Stimulated activated CD4-positive, alpha-beta T cell treated with anti-CD3 and anti-CD28 coated beads, Interleukin-15, amount 100 ng/mL, for 24 hours (primary cell): ENCODE measurements at places on chromosomes 3 and 15.

GRCh38 chr3:94946683-94947082, 883.8 kb downstream of the NSUN3 start:
- no peak for DNase-seq

DNA sequence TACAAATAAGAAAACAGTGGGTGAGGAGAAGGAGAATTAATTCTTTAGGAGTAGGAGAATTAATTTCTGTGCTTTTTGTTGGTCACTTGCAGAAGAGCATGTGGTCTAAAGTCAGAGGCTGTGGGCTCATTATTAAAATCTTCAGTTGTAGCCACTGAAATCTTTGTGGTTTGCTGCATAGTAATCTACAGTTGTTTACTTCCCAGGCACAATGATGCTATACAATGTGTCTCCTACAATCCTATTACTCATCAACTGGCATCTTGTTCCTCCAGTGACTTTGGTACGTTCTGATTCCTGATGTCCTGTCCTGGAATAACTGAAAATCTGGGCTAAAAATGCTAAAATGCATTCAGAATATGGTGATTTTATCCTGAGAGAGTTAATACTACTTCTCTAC, 21.0 kb downstream of the IFT122 start:
- DNase-seq, result no peak

DNA sequence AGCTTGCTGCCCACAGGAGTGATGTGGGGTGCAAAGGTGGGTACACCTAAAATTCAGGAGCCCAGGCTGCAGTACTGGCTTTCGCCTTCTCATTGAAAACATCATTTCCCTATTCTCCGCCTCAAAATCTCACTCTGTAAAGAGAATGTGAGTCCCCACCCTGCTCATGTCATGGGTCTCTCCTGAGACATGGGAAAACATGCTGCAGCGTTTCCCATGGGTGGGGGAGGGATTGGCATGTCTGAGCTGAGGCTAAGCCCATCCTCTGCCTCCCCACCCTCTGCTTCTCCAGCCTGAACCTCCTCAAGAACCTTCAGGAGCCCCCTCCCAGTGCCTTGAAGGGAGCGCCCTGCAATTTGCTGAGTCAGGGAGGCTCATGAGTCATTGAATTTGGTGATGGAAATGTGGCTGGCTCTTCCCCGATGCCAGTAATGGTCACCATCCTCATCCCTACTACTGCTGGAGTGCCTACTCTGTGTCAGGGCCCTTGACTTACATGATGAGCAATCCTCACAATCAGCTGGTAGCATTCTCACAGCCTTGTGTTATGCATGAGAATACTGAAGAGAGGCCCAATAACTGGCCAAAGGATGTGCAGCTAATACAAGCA, 28.8 kb downstream of the WNT5A start:
- DNase-seq, result no peak

- DNase-seq, result no peak
These were observed 83.2 kb upstream of the ST3GAL6 start for GRCh38 chr3:98679986-98680385.

DNA sequence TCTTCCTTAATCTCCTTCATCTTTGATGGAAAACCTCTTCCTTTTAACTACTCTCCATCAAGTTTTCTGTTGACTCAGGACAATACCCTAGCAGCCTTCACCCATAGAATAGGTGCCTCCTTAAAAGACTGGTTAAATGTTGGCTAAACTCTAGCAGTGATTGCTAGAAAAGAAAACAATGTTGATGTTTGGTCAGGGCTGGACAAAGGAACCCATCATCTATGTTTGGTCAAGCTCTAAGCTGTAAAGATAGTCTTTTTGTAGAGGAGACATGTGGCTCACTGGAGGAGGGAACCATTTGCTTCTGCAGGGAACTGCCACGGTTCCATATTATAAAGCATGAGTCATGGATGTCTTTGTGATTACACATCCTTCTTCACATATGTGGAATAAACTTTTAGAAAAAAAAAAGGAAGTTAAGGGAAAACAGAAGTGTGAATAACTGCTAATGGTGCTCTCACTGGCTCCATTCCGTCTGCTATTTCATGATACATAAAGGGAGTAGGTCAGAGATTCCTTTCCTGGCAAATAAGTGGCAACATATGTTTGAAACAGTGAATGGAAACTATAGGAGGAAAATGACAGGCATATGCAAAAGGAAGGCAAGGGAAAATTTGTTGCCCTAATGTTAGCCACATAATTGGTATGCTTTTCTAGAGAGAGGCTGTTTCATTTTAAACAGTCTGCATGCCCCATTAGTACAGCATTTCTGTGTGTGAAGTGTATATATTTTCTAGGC, 78.2 kb downstream of the CMSS1 start:
- DNase-seq, result no peak

GRCh38 chr15:90478846-90479481, 50.8 kb upstream of the CRTC3 start:
- DNase-seq, result peak; percentile 14

DNA sequence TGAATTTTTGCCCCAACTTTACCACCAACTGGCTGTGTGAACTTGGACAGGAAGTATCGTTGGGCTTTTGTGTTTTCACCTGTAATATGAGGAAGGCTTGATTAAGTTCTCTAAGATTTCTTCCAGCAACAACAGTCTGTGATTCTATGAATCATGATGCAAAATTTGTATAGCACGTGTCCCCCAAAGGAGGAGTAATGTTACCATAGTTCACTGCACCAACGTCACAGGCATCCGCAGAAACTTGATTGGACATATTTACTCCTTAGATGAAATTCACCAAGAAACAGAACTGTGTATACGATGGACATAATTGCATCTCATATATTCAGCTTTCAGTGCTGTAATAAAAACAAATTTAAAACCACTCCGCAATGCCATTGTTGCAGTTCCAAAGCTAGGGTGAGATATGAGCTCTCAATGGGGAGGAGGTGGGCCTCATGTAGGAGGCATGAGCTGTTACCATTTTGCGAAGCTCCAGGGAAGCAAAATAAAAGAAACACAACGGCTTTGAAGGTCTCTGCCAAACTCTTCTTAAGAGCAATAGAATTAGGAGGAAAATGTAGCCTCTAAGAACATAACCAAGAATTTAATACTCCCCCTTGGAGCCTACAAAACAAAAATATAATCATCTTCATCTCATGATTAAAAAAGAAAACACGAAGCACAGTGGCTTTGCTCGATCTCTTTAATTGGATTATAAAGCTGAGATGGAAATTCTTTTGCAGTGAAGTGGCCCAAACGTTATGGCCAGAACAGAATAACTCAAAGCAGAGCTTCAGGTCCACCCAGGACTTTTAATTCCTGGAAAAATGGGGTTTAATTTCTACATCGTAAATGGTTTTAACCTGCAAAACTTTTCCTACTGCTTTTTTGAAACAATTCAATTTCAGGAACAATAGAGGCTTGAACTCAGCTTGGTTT, 80.7 kb downstream of the CHST2 start:
- no peak for DNase-seq

DNA sequence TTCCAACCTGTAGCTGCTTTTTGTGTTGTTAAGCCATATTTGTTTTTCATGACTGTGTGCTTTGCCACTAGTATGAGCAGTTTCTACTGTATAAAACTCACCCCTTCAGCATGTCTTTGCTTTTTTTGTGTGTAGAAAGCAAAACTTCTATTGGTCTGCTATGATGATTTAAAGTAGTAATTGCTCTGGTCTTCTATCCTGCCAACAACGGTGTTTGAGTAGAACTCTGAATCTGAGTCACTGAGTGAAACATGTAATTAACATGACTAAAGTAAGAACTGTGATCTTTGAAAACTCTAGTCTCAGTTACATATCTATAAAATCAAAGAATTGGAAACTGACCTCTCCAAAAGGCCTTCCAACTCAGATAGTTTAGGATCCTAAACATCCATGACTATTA, 133.6 kb downstream of the TPRG1 start:
- no peak for DNase-seq

- no peak for DNase-seq
These were observed 39.2 kb upstream of the SEMA4B start for GRCh38 chr15:90161950-90162361.

GRCh38 chr15:80160570-80161156, 7.9 kb downstream of the FAH start:
- DNase-seq, result peak; percentile 60

GRCh38 chr15:49135342-49135857, 20.0 kb downstream of the COPS2 start:
- DNase-seq, result no peak

- no peak for DNase-seq
These were observed 60.1 kb downstream of the RAD18 start for GRCh38 chr3:8903191-8903590.

GRCh38 chr3:74214286-74214685, 400.2 kb downstream of the CNTN3 start:
- DNase-seq, result no peak

DNA sequence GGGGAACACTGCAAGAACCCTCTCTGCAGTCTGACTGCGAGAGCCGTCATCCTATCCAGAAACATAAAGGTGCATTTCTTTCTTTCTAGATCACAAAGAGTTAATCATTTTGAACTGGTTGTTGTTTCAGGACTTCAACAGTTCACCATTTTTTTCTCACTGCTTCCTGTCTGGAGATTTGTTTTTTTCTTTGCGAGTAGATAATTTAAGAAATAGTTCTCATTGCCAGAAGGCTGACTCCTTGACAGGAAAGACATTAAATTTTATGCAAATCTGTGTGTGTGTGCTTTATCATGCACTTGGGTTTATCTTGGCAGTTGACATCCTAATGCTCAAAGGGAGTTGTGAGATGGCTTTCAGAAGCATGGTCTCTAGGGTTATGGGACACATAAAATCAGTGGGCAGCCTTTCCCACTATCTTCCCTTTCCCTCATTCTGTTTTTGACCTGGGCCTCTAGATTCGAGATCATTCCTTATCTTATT, 123.5 kb upstream of the TBL1XR1 start:
- DNase-seq, result no peak

GRCh38 chr3:79032686-79033318, 735.0 kb downstream of the ROBO1 start:
- DNase-seq, result no peak

GRCh38 chr3:58575971-58576652, 1.1 kb downstream of the FAM107A start:
- no peak for DNase-seq

GRCh38 chr3:38022896-38023709, 6.3 kb downstream of the PLCD1 start:
- no peak for DNase-seq

DNA sequence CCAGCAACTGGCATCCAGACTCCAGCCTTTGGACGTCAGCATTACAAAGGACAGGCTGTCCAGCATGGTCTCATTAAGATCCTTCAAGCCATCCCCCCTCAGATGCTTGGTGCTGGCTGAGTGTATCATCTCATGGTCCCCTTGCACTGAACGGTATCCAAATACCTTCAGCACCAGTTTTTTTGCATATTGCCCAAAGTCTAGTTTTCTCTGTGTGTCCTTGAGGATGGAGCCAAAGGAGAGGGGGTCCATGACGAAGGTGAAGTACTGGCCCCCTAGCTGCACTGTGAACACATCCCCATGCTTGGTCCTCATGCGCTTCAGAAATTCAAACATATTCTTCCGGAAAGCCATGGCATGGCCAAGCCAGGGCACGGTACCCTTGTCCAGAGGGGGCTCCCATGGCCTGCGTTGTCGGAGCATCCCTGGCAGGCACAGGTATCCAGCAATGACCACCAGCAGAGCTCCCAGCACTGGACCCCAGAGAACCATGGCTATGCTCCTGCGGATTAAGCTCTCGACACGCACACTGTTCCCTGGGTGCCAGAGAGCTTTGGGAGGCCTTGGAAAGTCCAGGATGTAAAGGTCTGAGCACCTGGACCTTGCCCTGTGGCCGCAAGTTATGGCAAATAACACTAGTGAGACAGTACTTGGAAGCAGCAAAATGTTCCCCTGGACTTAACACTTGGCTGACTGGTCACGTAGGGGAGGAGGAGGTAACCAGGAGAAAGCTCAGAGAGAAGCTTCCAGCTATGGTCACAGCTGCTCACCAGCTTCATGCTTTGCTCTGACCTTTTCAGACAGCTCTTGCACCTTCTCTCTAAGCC, at the start of gene CYP8B1:
CYP8B1 (minus strand) TSS at position 555 of the 827 bp plus-strand sequence; CDS start at position 492, 63 bp downstream.
- no peak for DNase-seq

DNA sequence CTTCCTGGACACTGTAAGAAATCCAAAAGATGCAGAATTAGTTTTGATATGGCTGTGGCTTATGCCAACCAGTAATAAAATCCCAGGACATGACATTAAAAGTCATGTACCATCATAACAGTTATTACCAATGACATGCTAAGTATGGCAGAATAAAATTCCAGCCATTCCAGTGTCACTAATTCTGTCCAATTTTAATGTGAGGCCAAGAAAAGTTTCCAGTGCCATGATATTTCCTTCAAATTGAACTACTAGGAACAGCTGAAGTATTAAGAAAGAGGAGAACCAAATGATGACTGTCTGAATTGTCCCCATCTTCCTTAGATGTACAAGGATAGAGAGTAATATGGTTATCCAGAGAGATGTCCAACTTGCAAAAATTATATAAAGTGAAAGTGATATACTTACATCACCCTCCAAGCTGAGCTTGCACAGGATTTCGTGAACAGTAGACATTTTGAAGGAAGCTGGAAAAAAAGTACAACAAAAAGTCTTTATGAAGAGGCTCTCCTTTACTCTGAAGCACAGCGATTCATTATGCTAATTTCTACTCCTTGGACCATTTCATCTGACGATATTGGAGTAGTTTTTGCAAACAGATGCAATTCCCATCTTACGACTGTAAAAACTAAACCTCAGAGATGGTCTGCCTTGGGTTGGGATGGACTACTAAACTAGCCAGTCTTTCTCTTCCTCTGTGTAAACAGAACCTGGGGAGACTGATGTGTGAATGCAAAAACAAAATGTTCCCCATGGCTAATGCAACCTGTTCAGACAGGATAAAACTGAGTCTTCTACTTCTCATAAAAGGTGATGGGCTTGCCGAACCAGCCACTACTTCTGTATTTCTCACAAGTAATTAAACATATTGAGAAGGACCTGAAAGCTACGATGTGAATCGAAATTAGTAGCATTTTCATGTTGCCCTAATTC, 11.9 kb downstream of the ANXA2 start:
- no peak for DNase-seq

DNA sequence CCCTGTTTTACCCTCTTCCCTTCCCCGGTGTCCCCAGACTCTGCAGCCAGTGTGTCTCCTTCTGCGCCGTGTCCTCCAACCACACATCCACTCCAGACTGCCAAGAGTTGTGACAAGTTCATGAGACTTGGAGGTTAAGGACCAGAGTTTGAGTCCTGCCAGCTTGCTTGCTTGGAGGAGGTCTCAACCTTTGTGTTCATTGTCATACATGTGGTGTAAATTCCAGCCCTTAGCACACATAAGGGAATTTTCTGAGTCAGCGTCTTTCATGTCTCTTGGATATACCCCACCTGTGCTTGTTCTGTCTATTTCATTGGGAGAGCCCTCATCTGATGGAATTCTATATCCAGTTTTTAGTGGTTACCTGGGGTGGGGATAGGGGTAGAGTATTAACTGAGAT, 13.3 kb downstream of the CORO2B start:
- no peak for DNase-seq

GRCh38 chr3:57335283-57335938, 42.9 kb upstream of the ASB14 start:
- DNase-seq, result no peak
